MV-4-11 (cell line): ENCODE measurements at places on chromosomes 5 and 9.

DNA sequence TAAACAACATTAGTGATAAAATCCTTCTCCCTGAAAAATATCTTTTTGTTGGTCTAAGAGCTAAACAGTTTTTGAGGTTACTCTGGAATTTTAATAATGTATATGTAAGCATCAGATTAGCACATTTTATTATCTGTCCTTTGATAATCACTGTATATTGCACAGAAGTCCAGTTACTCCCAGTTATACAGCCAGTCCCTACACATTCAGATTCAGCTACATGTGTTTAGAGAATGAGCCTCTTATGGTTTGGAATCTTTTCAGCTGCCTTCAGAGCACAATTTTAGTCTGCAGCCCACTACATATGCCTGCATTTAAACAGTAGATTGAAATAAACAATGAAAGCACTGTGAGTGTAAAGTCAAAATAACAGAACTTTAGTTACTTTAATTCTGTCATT, 438.2 kb downstream of the ARHGEF28 start:
- no peak for DNase-seq

- DNase-seq: no peak
These were observed 295.6 kb downstream of the ADGRV1 start for GRCh38 chr5:90854169-90854568.

- DNase-seq: no peak
These were observed 185.8 kb upstream of the ELAVL2 start for GRCh38 chr9:24011881-24012280.

DNA sequence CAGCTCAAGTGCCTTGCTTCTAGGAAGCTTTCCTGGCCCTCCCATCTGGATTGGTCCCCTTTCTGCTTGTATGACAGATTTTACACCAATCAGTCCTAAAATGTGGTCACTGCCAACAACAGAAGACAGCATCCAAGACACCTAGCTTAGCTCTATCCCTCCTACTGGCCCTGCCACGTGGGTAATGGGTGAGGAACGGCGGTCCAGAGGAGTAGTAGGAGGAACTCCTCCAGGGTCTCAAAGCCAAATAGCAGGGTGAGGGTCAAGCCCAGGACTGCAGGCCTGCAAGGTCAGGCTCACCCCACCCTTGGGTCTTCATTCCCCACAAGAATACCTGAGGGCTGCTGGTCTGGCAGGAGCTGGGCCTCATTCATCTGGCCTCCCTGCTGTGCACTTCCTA, 56.7 kb upstream of the SLC25A51 start:
- DNase-seq: no peak

- DNase-seq: no peak
These were observed 68.1 kb downstream of the NEK6 start for GRCh38 chr9:124325816-124326215.

DNA sequence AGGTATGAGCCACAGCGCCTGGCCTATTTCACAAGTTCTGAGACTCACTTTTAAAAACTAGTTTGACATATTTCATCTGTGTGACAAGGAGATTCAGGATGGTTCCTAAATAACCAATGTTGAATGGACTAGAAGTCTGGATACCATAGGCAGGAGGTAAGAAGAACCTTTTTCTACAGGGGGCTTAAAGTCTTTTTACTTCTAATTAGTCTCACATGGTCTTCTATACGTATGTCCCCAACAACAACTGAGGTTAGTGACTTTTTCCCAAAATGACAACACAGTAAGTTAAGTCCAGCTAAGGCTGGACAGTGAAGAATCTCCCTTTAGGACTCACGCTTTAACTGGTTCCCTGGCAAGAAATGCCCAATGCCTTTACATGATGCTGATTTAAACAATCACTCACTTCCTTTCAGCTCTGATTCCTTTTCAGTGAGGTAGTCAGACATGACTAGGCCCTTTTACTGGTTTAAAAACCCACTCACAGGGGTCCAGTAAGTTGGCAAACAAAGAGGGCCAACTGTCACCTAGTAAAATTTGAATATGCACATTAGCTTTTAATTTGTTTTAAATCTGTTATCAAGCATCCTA, 12.1 kb upstream of the HAUS6 start:
- DNase-seq: no peak

DNA sequence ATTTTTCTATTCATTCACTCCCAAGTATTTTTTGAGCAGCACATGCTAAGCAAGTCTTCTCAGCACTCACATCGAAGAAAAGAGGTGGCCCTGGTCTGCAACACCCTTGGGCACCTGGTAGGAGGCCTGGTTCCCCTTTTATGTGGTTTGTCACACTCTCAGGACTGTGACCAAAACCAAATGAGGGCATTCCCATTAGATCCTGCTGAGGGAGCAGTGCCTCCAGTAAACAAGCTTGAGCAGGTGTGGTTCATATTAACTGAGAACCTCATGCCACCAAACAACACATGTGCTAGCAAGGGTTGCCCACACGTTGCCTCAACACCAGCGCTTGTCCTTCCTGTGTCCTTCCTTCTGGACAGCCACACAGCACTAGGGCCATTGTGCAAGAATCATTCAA, 26.9 kb upstream of the SYK start:
- peak; percentile 80 for DNase-seq

GRCh38 chr5:57524348-57525060, 41.9 kb upstream of the ACTBL2 start:
- DNase-seq: no peak

DNA sequence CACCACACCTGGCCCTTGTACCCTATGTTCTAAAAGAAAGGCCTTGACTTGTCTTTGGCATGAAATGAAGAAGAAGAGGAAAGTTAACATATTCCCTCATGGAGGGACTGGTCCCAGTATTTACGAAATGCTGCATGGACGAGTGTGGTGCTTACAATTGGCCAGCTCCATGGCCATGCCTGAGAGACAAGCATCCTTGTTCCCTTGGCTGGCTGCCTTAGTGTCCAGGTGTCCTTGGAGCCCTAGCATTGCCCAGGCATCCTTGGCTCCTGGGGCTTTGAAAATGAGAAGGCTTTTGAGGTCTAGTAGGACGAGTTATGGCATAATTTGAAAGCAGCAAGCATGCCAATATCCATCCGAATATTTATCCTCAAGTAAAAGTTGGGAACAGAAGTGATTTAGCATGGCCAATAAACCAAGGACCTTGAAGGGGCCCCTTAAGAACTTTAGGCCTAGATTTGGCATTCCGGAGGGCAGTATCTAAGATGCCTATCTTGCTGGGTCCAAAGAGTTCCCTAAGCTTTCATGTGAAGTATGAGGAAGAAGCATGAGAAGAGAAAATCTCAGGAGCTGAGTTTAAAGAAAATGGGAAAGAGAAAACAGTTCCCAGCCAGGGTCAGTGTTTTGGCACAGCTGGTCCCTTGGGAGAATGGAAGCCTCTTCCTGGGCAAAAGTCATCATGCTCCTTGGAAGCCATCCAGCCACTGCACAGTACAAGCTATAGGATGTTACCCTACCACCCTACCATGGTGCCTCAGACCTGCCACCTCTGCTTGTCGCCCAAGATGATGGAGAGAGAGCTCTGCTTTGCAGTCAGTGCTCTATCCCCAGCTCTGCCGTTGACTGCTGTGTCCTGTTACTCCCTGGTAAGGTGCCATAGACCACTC, 91.0 kb downstream of the AOPEP start:
- no peak for DNase-seq

- no peak for DNase-seq
These were observed 7.1 kb downstream of the FPGS start for GRCh38 chr9:127809540-127810377.

DNA sequence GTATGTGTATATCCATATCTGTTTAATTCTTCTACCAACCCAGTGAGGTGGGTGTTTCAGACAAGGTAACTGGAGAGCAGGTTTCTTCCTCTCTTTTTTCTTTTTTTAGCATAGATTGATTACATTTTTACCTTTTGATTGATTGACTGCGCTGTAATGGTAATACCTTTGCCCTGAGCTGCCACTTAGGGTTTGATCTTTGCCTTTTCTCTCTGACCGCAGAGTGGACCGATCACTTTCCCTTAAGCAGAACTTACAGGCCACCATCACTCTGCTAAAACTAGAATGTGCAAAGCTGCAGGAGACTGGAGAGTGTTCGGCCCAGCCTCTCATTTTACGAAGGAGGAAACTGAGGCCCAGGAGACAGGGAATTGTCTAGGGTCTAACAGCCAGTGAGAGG, 38.0 kb downstream of the RCL1 start:
- DNase-seq: no peak

DNA sequence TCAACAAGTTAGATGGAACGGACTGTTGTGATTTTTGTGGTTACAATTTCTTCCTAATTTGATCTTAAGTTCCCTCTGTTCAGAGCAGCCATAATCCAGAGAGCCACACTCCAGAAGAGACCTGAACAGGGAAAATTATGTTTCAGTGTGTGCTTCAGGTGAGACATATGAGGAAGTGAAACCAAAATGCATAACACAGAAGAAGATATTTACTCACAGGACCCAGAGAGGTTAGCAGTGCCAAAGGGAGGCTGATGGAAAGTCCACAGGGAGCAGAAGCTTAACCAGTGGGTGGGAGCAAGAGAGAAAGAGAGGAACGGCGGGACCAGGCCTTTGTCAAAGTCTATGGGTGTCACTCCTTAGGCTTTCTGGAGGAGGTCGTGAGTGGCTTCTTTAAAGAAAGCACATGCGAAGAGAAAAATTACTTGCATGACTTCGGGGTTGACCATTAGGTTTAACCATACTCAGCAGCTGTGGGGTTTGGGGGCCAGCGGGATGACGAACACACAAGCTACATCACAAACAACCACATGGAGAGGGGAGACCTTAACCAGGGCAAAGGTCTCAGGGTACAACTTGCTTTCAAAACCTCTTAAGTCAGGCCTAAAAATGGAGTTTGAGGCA, 141.4 kb downstream of the MED10 start:
- DNase-seq: no peak

DNA sequence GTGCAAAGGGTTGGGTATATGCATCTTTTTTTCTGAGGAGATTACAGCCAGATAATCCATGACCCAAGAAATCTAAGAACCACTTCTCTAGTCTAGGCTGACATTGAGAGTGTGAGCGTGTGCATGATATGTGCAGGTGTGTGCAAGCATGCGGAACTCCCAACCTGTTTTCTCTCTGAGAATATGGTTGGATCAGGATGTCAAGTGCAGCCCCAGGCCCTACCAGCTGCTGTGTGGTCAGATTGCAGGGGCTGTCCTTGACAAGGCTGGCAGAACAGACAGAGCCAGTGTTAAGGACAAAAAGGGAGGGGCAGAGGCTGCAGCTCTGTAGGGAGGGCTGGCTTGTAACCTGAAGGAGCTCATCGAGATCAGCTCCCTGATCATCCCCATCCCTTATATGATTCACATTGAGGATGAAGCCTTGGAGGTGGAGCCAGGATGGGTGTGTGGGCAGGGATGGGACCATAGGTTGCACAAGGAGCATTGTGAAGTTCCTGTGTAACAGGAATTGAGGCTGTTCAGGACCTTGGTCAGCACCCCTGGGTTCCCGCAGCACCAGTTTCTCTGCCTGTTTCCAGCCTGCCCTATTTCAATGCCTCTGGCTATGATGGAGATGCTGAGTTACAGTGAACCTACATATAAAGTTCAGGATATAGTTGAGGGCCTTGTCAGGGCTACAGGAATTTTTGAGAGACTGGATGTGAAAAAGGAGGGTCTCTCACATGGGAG, 52.6 kb upstream of the ARAP3 start:
- DNase-seq: peak; percentile 42

DNA sequence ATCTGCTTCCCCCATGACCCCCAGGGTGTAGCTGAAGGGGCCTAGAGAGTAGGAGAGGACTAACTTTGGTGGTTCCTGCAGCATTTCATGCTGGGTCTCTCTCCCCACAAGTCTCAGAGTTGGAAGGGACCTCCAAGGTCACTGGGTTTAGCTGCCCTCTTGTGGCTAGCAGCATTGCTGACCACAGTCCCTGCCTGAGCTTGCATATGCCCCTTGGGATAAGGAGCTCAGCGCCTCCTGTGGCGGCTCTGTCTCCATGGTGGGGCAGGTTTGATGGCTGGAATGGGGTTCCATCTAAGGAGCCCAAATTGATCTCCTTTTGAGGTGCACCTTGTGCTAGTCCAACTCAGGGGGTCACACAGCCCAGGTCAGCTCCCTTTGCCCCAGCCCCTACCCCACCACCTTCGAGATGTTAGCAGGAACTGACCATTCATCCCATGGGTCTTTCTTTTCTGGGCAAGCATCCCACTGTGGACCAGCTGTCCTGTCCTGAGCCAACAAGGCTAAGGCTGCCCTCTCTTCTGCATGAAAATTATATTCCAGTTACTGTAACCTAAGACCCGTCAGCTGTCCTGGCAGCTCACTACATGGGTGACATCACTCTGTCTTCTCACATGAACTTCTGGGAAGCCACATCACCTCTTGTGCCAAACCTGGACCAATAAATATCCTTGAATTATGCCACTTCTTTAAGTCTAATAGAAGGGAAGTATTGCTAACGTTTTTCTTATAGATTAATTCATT, 196.2 kb downstream of the HSPA4 start:
- no peak for DNase-seq

DNA sequence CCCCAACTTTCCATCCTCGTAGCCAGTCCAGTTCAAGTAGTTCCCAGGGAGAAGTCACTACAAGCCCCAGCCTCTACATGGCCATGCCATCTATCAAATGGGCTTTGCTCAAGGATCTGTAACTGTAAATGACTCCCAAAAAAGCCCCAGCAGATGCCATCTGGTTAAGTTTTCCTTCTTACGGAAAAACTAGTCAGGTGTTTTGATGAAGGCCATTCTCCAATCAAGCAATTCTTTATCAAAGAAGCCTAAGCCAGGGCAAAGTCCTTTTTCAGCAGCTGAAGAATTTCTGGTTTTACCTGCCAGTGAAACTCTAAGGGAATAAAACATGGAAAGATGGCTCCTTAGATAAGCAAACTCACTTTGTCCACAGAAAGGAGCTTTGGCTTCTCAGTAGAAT, 21.9 kb upstream of the ZNF622 start:
- DNase-seq: no peak

DNA sequence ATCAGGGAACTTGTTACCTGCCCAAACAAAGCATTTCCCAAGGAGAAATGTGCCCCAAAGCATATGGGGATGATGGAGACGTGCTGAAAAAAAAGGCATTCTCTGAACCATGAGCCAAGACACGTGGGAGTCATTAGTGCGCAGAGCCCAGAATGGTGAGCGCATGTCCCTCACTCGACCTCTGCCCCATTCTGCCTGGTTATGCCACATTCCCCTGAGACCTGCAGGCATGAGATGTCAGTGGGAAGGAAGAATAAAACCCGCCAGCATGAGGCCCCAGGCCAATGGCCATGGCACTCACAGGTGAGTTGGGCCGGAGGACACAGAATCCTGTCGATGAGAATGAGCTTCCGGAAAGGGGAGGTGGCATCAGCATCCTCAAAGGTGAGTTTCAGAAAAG, 228.9 kb downstream of the CDK5RAP2 start:
- DNase-seq: no peak

- no peak for DNase-seq
These were observed 22.0 kb upstream of the GNAQ start for GRCh38 chr9:78053627-78054026.

- no peak for DNase-seq
These were observed 25.8 kb upstream of the NFIB start for GRCh38 chr9:14339746-14340145.

GRCh38 chr5:8961219-8961618, 584.7 kb downstream of the SEMA5A start:
- DNase-seq: no peak

GRCh38 chr5:168109441-168109840, 182.0 kb upstream of the WWC1 start:
- DNase-seq: no peak

- no peak for DNase-seq
These were observed 103.2 kb upstream of the ELL2 start for GRCh38 chr5:96064877-96065276.
